WTC11 (cell line): ENCODE measurements at places on chromosomes 7 and 10.

- DNase-seq, result no peak
Observed at GRCh38 chr7:70679661-70680060, 452.3 kb upstream of the GALNT17 start.

DNA sequence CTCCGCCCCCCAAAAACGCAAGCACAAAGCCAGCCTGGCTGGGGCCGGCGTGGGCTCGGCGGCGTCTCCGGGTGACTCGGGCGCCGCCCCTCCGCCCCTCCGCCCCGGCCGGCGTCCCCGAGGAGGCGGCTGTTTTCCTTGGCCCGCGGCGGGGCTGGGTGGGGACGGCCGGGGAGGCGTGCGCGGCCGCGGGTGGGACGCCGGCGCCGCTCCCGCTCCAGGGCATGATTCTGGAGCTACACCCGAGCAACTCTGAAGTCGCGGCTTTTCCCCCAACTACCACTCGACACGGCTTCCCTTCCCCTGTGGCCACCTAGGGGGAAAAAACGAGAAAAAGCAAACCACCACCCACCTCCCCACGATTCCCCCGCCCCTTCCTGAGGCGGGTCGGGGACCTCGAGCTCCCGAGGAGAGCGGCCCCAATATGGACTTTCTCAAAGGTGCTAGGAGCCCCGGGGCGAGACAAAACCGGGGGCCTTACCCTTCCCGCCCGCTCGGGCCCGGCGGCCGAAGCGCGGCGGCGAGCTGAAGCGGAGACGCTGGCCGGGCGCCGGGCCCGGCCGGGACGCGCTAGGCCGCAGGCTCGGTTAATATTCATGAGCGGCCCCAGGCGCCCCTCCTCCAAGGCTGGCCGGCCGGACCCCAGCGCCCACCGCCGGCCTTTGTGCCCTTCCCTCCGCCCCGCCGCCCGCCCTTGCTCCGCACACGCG lies 856 bp downstream of the ARHGAP21 start:
- DNase-seq, result peak; percentile 60

GRCh38 chr7:151336027-151336708 lies 5.4 kb upstream of the NUB1 start:
- no peak for DNase-seq

DNA sequence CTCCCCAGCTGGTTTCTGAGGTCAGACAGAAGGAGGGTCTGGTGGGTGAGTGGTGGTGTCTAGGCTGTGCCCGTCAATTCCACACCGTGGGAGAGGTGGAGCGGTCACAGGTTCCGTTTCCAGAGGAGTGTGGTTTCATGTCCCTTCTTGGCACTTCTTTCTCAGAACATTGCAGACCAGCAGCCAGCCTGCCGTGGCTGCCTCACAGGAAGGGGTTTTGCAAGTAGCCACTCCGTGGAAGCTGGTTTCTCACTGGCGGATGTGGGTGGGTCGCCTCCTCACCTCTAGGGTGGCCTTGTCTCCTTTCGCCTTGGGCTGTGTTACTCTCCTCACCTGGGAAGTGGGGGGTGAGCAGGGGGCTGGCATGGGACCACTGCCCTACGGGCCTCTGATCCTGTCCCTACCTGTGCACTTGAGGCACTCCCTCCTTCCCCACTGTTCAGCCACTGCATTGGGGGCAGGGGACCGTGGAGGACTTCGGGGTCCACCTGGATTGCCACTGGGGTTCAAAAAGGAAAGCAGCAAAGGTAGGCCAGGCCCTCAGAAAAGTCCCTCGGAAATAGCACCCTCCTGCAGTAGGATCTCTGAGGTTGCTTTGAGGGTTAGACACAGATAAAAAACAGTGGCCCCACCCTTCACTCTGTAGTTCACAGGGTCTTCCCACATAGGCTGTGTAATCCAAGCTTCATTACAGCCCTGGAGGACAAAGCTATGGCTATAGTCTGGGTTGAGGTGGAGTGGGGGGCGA lies 33.9 kb downstream of the TSPAN14 start:
- DNase-seq, result no peak

GRCh38 chr7:56040730-56041129 lies 10.5 kb downstream of the PSPH start:
- no peak for DNase-seq

- DNase-seq, result no peak
Observed at GRCh38 chr10:95217476-95217875, 23.4 kb downstream of the ACSM6 start.

- no peak for DNase-seq
Observed at GRCh38 chr7:111330235-111330523, 232.1 kb downstream of the IMMP2L start.

DNA sequence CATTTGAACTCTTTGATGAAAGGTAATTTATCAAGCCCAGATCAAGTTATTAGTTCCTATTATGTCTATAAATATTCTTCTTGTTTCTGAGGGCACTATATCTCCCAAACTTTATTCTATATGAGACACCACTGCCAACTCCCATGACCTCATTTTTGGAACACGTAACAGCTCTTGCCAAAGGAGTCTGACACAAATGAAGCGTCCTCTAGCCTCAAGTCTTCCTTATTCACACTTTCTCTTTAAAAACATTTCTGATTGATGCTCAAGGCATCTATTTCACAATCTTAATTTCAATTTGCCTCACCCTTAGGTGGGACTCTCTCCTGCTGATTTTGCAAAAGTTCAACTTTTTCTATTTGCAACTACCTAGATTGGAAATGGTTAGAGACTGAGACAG lies 848.4 kb downstream of the GATA3 start:
- DNase-seq, result no peak

- DNase-seq, result no peak
Observed at GRCh38 chr10:14688606-14689005, 86.1 kb downstream of the FAM107B start.

DNA sequence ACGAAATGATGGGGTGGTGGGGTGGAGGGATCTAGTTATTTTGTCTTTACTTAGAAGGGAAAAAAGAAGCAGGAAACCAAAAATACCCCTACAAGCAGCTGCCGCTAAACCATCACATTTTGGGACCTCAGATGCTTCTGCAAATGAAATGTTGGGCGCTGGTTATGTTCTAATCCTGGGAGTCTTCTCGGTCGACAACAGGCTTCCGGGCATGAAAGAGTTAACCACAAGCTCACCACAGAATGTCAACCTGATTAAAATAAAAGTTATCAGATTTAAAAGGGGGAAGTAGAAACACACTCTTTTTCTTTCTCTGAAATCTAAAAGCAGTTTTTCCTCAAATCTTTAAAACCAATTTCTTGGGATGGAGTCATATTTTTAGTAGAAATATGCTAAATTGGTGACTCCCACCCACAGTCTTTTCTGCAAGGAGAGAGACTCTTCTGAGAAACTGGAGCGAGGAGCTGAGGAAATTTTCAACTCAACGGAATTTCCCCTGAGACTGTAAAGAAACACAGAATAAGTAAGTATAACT lies 16.8 kb downstream of the IL2RA start:
- DNase-seq, result no peak

GRCh38 chr7:100779359-100779758 lies 46.0 kb downstream of the ZAN start:
- no peak for DNase-seq

- no peak for DNase-seq
Observed at GRCh38 chr7:115122388-115122787, 200.5 kb downstream of the MDFIC start.

- peak; percentile 89 for DNase-seq
Observed at GRCh38 chr7:34133983-34134782, 228.8 kb downstream of the BMPER start.

DNA sequence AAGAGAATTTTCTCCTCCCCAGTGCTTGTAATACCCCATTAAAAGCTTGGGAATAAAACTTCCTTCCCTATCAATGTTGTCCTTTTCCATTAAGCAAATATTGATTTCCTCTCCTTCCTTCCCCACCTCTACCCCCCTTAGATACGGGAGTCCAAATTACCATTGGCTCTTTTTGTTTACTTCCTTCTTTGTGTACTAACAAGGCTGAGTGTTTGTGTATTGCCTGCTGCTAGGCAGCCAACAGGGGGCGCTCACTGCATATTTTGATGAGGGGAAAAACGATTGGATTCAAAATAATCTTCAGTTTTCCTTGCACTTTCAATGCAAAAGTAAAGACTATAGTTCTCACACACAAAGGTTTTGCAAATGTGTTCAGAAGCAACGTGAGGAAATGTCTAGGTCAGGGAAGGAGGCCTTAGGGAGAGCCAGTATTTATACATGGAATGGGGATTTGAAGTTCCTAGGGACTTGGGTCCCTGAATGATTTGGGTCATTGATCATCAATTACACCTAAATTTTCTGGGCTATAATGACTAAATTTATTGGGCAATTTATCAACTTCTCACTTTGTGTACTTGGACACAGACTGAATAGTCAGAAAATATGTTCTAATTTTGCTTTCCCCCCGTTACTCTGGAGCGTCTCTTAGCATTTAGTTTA lies 23.6 kb upstream of the VPS41 start:
- DNase-seq, result peak; percentile 82

- no peak for DNase-seq
Observed at GRCh38 chr7:142792129-142792528, 21.4 kb downstream of the PRSS2 start.

DNA sequence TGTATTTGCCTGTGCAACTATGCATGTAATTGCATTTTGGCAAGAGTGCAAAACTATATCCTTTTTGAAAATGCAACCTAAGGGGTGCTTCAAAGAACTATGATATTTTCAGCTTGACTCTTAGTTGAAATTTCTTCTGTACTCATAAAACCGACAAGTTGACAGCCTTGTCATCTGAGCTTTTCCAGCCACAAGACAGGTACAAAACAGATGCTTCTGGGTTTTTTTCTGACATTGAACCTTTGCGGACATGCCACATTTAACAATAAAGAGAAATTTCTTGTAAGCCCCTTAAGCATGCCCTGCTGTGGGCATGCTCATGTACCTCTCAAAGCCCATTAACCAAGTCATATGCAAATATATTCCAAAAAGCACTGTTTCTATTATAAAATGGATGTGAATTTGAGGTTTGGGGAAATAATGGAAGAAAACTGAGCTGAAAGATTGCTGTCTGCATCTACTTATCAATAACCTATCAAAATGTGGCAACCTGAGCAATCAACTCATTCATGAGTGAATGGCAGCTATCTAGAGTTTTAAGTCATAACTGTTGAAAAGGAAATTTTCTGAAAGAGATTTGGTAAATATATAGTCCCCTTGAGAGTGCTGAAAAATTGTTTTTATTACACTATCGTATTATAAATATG lies 1117.0 kb upstream of the LRRTM3 start:
- DNase-seq, result no peak

DNA sequence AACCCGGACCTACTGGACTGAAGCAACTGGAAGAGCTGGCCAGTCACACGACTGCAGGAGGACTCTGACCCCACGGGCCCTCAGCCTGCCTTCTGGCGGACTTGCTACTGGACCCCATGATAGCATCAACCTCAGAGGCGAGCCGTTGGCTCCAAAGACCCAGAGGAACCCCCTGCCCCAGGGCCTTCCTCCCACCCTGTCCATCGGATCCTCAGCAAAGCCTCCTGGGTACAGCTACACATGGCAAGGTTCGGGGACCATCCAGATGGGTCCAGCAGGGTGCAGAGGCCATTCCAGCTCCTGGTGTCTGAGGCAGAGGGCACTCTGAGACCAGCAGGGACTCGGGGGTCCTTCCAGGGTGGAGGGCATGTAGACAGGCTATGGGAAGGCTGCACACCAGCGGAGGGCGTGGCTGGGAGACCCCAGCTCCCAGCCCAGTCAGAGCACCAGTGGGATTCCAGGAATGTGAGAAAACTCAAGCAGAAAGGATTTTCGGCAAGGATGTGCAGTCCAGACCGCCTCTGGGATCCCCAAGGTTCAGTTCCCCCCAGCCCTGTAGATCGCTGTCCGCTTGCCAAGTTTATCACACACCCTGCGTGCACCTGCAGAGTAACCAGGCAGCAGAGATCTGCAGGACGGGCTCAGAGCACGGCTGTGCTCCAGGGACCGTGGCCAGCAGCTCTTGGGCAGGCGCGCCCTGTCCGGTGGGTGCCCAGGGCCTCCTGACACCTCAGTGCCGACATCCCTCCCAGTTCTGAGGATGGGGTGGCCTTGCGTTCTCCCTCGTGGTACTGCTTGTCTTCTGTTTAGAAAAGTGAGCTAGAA lies 89.8 kb upstream of the PPP2R2D start:
- no peak for DNase-seq

DNA sequence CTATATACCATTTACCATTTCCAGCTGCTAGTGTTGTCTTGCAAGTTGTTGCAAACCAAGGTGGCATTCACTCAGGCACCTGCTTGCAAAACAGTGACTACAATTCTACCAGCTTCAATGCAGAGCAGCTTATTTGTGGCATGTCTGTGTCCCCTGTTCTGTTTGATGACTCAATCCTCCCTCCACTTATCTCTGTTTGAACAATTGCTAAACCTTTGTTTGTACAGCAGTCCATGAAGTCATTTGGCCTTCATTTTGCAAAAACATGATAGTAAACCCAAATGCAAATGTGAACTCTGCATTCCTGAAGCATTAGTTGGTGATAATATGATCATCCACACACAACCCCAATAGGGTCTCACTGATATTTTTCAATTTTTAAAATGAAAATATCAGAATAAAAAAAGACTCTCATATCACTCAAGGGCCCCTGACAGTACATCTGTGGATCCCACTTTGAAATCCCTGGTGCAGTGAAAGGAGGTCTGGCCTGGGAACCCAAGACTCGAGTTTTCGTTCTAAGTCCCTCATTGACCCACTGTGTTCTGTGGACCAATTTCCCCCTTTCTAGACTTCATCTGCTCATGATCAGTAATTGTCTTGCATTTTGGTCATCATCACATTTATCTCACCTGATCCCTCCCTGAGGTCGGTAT lies 425.4 kb downstream of the RPS24 start:
- no peak for DNase-seq

- DNase-seq, result no peak
Observed at GRCh38 chr7:16609842-16610450, 35.6 kb downstream of the ANKMY2 start.

- no peak for DNase-seq
Observed at GRCh38 chr10:18043148-18044006, 91.7 kb downstream of the SLC39A12 start.

DNA sequence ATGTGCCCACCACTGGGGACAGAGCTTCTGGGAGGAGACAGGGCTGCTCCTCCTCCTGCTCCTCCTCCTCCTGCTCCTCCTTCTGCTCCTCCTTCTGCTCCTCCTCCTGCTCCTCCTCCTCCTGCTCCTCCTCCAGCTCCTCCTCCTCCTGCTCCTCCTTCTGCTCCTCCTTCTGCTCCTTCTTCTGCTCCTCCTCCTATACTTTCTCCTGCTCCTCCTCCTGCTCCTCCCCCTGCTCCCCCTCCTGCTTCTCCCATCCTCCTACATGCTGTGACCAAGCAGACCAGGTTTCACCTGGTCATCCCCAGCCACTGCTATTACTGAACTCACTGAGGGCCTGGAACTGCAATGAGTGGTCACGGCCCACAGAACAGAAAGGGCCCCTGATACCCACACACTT lies 154.0 kb upstream of the PPP2R2D start:
- DNase-seq, result no peak

DNA sequence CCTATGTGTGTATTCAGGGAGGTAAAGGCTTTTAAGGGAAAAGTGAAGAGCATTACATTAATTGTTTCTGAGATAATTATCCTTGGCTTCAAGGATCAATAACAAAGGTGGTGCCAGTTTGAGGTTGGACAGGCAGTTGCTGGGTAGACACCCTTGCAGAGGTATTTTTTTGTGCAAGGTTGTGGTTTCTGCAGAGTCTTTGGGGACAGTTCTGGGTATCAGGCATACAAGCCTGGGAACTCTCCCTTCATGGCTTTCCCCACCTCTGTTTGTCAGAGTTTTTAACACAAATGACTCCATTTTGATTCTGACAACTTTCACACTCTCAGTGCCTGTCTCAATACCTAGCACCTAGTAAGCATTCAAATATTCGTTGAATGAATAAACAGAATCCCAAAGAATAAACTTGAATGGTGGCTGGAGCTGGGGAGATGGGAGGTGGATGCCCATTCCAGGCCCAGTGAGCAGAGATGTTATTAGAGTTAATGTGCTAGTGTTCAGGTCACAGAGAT lies 7.4 kb upstream of the OSBPL3 start:
- no peak for DNase-seq

- DNase-seq, result no peak
Observed at GRCh38 chr7:152649220-152649619, 26.7 kb downstream of the XRCC2 start.
